ENCODE measurements at places on chromosomes 11 and 22.
A peak's percentile ranks its signal among the peaks of the same experiment; 100 is the strongest.

GRCh38 chr11:8229299-8230177 is 34.1 kb downstream of the LMO1 start:
- DNase-seq = no peak
- no peaks in the 10 kb centered on the region for H3K27me3 ChIP-seq
- no peaks in the 10 kb centered on the region for H3K36me3 ChIP-seq

DNA sequence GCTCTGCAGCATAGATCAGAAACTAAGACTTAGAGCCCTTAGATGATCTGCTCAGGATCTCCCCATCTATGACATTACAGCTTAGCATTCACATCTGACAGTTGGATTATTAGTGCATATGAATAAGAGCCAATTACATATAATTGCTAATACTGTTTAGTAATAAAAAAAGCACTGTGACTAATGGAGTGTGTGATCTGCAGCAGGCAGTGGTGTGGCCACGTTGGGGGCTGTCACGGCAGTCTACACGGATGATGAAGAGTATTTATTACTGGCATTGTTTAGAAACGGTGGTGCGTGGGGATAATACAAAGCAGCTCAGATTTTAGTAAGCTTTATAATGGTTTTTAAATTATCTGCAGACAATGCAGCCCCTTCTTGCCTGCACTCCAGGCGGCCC is 93.5 kb upstream of the TIMP3 start:
- no peak overlapping the region for H3K27ac ChIP-seq
- DNase-seq = no peak
- no peaks in the 10 kb centered on the region for H3K27me3 ChIP-seq
- peaks cover 2% of the 10 kb centered on the region for H3K4me1 ChIP-seq

DNA sequence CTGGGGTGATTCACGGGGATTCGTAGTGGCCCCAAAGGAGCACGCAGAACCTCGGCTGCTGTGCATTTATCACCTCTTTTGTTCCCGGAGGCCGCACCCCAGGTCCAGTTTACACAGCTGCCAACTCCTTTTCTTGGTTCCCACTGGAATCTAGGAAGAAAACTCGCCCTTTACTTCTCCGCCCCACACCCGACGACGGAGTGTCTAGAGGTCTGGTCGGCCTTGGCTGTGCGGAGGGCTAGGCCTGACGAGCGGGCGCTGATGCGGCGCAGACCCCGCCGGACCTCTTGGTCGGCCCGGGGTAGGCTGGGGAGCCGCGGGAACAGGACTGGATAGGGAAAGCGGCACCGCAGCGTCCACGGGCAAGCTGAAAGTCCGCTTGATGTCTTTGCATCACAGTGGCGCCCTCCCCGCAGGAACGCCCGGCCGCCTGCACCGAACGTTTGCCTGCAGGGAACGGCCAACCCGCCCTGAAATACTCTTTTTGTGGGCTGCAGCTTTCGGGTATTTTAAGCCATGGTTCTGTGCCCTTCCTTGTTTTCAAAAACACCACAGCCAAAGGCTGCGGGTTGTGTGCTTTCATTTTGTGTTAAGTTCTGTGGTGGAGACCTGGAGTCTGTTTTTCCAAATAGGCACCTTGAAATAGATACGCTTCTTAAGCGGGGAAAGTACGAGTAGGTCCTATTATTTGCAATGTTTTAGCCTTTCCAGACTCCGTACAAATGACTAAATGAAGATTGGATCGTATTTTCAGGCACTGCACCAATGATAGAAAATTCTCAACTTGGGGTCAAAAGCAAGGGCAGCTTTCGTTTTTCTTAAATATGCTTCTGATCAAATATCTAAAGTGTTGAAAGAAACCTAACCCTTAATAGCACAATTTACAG is 829 bp upstream of the ZBED5 start:
- no peaks in the 10 kb centered on the region for H3K27me3 ChIP-seq
- no peaks in the 10 kb centered on the region for H3K36me3 ChIP-seq
- H3K4me3 ChIP-seq = peak overlapping the region; percentile 83

- no peaks in the 10 kb centered on the region for H3K36me3 ChIP-seq
- no peak overlapping the region for H3K27ac ChIP-seq
- H3K4me1 ChIP-seq = no peaks in the 10 kb centered on the region
- no peak for DNase-seq
Observed at GRCh38 chr11:43278193-43278956, 33.4 kb upstream of the API5 start.

DNA sequence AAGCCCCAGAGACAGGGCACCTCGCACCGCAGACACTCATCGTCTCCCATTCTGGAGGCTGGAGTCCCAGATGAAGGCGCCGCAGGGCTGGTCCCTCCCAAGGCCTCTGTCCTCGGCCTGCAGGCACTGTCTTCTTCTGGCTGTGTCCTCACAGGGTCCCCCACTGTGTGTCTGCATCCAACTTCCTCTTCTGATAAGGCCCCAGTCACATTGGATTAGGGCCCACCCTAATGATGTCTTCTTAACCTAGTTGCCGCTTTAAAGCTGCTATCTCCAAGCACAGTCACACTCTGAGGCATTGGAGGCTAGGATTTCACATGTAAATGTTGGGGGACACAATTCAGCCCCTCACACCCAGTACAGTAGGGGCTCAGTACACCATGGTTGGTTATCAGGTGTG is 48.9 kb downstream of the DHCR7 start:
- DNase-seq = no peak
- no peak overlapping the region for H3K27ac ChIP-seq
- no peaks in the 10 kb centered on the region for H3K36me3 ChIP-seq
- no peak overlapping the region for H3K4me3 ChIP-seq
- H3K4me1 ChIP-seq = no peaks in the 10 kb centered on the region

GRCh38 chr11:92269021-92269420 is 44.4 kb downstream of the FAT3 start:
- no peaks in the 10 kb centered on the region for H3K27me3 ChIP-seq
- no peak for DNase-seq
- H3K4me1 ChIP-seq = no peaks in the 10 kb centered on the region
- H3K36me3 ChIP-seq = no peaks in the 10 kb centered on the region
- no peak overlapping the region for H3K4me3 ChIP-seq

Measured in tibial nerve (tissue), 4 donors.